CD4-positive, alpha-beta T cell treated with Interleukin-2 at 100 ng/mL for 4 hours (primary cell): ENCODE measurements at places on chromosomes 2 and 18.

DNA sequence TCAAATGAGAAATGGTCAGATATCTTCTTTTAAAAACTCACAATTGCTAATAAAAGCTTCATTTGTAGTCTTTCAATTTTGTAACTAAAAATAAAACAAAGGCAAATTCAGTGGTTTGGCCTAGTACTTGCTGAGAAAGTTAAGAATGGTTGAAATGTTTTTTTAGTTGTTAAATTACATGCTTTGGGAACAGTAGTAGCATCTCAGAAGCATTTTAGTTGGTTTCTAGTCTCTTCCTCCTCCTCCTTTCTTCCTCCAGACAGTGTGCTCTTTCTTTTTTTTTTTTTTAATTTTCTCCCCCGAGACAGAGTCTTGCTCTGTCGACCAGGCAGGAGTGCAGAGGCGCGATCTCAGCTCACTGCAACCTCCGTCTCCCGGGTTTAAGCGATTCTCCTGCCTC lies 9.8 kb downstream of the TRAK2 start:
- no peak for DNase-seq

GRCh38 chr2:43059183-43059897 lies 167.1 kb downstream of the ZFP36L2 start:
- DNase-seq = peak; percentile 59

DNA sequence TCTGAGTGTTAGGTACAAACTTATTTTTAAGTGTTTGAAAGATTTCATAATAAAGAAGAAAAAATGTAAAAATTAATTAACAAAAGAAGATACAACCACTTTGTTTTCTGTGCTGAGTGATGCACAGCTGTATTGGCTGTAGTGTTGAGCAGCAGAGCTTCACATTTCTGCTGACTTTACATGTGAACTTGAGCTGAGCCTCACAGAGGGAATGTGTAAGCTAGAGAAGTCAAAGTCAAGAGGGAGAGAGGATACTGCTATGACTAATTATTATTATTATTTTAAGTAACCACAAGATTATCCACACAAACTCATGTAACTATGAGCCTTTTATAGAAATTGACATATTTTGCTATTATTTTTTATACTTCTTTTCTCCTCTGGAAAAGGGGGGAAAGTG lies 159.1 kb upstream of the ZSWIM2 start:
- DNase-seq = no peak

DNA sequence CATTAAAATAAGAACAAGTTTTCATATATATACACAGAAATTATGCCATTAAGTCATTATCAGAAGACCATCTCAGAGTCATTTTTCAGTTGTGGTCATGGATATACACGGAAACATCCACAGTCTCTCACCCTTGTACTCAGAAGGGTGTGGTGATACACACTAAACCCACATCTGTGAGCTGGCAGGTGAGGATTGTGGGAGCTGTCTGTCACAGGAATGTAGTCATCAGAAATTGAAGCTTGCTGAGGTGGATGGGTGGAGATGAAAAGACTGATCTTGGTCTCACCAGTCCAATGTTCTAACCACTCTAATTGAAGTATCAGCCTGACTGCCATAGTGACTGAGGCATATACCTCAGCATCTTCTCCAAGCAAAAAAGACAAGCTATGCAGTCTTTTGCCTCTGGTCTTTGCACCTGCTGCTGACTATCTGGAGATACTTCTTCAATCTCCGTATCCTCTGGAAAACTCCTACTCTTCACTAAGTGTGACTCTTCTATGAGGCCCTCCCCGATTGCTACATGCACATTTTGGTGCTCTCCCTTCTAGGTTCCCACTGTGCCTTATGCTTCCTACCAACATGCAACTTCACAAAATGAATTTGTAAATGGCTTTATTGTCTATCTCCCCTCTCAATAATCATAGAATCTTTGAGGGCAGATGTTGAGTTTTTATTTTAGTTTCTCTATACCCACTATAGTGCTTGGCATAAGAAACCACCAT lies 232.8 kb downstream of the DYM start:
- DNase-seq = peak; percentile 71
